ENCODE measurements at places on chromosomes 16 and 17. TPM values are rescaled to one million over a fixed set of nuclear protein-coding genes. Genes with fewer than 3 reads are reported as not detected.

Gene QPRT
- 91.7 TPM for total RNA-seq

Gene CMTM4
- total RNA-seq, result 20.3 TPM

Gene MPP3
- 9.0 TPM for total RNA-seq

Gene NPIPB2
- total RNA-seq, result 2.0 TPM

Gene TRPV2
- 0.25 TPM for total RNA-seq

Gene EVPLL
- total RNA-seq, result 0.11 TPM

Gene PHOSPHO1
- 0.31 TPM for total RNA-seq

Gene OTOP3
- not detected for total RNA-seq

Gene CDH5
- not detected for total RNA-seq

Gene NOS2
- not detected for total RNA-seq

Gene KRTAP4-11
- not detected for total RNA-seq

Gene SLC6A2
- not detected for total RNA-seq

Gene TNFSF13
- 2.4 TPM for total RNA-seq

Gene TMC7
- total RNA-seq, result 2.6 TPM

Gene KRT34
- total RNA-seq, result 20.8 TPM

Gene ABCC6
- not detected for total RNA-seq

Gene TAC4
- not detected for total RNA-seq

Gene NOD2
- total RNA-seq, result 1.1 TPM

Gene KRT9
- 1.0 TPM for total RNA-seq

Gene MFAP4
- total RNA-seq, result not detected

Gene MYLK3
- not detected for total RNA-seq

Gene CSF3
- 5.1 TPM for total RNA-seq

Gene NLGN2
- 4.9 TPM for total RNA-seq

Gene SLFN14
- not detected for total RNA-seq

Gene TMEM238L
- not detected for total RNA-seq

Gene RGS9
- total RNA-seq, result 4.2 TPM

Gene TSPOAP1
- total RNA-seq, result 0.74 TPM

Gene FSCN2
- total RNA-seq, result not detected

Gene TMEM170A
- total RNA-seq, result 14.5 TPM

Gene GAST
- total RNA-seq, result 0.37 TPM

Gene RABEP2
- total RNA-seq, result 16.6 TPM

Gene PNMT
- not detected for total RNA-seq

Gene RHOT1
- total RNA-seq, result 25.6 TPM

Gene BAHCC1
- total RNA-seq, result 5.6 TPM

Gene PSMC5
- 97.4 TPM for total RNA-seq

Gene SLC5A10
- 0.14 TPM for total RNA-seq

Gene EME2
- 8.5 TPM for total RNA-seq

Gene HYDIN
- 0.27 TPM for total RNA-seq

Gene CCL14
- total RNA-seq, result not detected

Gene TBC1D10B
- total RNA-seq, result 32.9 TPM

Gene ESRP2
- 41.7 TPM for total RNA-seq

Gene SLC35G6
- not detected for total RNA-seq

Gene TBC1D3I
- total RNA-seq, result not detected

Gene TPSB2
- not detected for total RNA-seq

Gene PIK3R6
- total RNA-seq, result not detected

Gene REXO5
- 4.1 TPM for total RNA-seq

Gene POLR2C
- 58.3 TPM for total RNA-seq

Gene KRTAP9-4
- not detected for total RNA-seq

Gene TSNAXIP1
- 0.65 TPM for total RNA-seq

Gene KRT10
- 33.0 TPM for total RNA-seq

Gene FBXL16
- total RNA-seq, result 2.4 TPM

Gene LITAF
- 91.8 TPM for total RNA-seq

Gene KRTAP9-8
- not detected for total RNA-seq

Gene CES3
- total RNA-seq, result 1.1 TPM

Gene ALDOC
- total RNA-seq, result 20.8 TPM

Gene CHRNE
- total RNA-seq, result not detected

Gene LPCAT2
- 32.5 TPM for total RNA-seq

Gene CX3CL1
- total RNA-seq, result 0.54 TPM

Gene CHST5
- total RNA-seq, result not detected

All from foreskin keratinocyte (primary cell).